ENCODE measurements at places on chromosomes 2 and 18.

- DNase-seq, result peak; percentile 62
Observed at GRCh38 chr18:69161383-69162028, 239.2 kb upstream of the DOK6 start.

GRCh38 chr2:239368906-239369552 is 31.8 kb downstream of the HDAC4 start:
- DNase-seq, result no peak

- no peak for DNase-seq
Observed at GRCh38 chr2:64363848-64364247, 90.1 kb upstream of the LGALSL start.

- DNase-seq, result peak; percentile 81
Observed at GRCh38 chr2:85974390-85974789, 85.6 kb upstream of the ST3GAL5 start.

- no peak for DNase-seq
Observed at GRCh38 chr2:232488097-232488711, 570 bp upstream of the ECEL1 start.

- DNase-seq, result no peak
Observed at GRCh38 chr2:82234283-82234874, 1929.8 kb upstream of the LRRTM1 start.

- peak; percentile 79 for DNase-seq
Observed at GRCh38 chr2:43038034-43038695, 188.2 kb downstream of the ZFP36L2 start.

- peak; percentile 86 for DNase-seq
Observed at GRCh38 chr2:66851449-66851872, 416.5 kb downstream of the MEIS1 start.
